ENCODE measurements at places on chromosomes 6 and 20. TPM values are rescaled to one million over a fixed set of nuclear protein-coding genes. Genes with fewer than 3 reads are reported as not detected.

DNA sequence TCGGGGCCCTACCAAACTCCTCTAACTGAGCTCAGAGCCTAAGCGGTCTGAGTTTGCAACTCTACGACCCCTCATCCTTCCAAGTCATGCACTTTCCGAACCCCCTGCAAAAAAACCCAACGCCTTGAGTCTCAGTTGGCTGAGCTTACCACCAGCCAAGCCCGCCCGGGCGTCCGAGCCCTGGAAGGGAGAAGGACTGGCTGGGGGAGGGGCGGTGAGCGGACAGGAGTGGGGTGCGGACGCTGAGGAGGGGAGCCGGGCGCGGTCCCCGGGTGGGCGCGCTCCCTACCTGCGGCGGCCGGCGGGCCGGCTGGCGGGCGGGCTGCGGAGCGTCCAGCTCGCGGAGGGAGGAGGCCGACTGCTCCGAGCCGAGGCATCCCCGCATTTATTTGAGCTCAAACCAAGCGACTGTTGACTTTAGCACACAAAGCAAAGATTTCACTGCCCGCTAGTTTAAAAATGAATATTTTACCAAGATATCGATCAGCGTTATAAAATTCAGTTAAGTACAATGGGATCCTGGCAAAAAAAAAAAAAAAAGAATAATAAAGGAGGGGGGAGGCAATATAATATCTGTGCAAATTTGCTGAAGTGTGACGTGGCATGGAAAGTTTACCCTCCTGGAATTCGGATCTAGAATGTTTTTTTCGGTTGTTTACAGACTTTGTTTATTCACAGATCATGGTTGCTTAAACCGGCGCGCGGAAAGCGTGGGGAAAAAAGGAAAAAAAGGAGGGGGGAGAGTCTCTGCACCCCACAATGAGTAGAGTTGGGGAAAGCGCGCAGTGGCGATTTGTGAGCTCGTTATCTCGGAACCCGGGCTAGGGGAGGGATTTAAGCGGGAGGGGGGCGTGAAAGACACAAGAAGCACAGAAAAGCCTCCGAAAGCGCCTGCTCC, 5.9 kb downstream of the FOXA2 start:
- DNase-seq = no peak

GRCh38 chr20:36092398-36093024, 62.0 kb upstream of the EPB41L1 start:
- no peak for DNase-seq

DNA sequence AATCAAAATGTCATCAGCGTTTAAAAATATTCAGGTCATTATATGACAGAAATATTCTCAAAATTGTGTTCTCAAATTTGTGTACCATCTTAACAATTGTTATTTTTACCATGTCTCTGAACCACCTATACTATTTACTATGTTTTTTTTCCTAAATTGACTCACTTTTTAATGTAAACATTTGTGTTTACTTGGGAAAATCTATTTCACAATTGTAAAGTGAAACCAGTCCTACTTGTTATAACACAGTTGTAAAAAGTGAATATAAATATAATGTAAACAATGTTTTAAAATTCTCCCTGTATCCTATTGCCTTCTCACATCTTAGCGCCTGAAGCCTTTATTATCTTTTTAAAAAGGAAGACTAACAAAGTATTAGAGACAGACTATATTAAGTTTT, 83.5 kb downstream of the ADGRG6 start:
- no peak for DNase-seq

DNA sequence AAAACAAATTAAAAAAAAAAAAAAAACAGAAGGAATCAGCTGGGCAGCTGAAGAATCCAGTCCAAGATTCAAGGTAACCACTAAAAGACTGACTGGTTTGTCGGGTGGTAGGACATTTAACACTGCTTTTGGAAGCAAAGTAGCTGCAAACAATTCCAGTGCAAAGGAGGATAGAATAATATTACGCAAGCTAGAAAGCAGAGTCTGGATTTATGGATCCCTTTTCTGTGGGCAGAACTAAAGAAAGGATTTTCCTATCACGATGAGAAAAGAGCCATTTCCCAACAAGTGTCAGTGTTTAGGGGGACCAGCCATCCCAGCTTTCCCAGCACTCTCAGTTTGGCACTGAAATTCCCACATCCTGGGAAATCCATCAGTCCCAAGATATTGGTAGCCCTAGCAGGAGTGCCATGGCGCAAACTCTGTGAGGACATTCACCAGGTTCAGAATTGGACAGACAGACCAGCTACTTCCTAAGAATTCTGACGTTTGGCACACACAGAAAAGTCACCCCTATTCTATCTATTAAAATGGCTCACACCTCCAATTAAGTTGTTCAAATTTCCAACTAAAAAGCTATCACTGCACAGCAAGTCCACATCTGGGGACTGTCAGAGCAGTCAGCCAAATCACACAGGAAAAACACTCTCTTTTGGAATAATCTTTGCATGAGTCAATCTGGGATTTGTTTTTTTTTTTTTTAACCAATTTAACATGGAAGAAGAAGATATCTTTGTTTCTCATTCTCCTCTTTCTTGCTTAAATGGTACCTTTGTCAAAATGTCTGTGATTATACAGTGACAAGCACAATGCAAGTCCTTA, 356.8 kb upstream of the ARID1B start:
- DNase-seq = no peak

DNA sequence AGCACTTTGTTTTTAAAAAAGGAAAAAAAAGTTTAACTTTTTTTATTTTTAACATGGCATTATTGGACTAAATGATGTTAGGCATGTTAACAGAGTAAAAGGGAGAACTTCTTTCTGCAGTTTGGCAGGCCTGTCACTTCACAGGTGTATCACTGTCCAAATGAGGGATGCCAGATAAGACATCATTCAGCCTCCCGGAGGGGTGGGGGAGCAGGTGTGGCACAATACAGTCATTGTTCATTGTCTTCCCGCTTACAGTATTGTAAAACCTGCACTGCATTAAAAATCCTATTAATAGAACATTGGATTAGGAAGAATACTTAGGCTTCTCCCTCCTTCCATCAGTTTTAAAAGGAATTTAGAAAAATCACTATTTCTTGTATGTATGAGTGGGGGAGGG, 80.7 kb downstream of the CARMIL1 start:
- DNase-seq = no peak

GRCh38 chr6:42819803-42820511, 38.1 kb downstream of the BICRAL start:
- DNase-seq = no peak

GRCh38 chr20:1840817-1841553, 54.2 kb upstream of the SIRPA start:
- DNase-seq = no peak

DNA sequence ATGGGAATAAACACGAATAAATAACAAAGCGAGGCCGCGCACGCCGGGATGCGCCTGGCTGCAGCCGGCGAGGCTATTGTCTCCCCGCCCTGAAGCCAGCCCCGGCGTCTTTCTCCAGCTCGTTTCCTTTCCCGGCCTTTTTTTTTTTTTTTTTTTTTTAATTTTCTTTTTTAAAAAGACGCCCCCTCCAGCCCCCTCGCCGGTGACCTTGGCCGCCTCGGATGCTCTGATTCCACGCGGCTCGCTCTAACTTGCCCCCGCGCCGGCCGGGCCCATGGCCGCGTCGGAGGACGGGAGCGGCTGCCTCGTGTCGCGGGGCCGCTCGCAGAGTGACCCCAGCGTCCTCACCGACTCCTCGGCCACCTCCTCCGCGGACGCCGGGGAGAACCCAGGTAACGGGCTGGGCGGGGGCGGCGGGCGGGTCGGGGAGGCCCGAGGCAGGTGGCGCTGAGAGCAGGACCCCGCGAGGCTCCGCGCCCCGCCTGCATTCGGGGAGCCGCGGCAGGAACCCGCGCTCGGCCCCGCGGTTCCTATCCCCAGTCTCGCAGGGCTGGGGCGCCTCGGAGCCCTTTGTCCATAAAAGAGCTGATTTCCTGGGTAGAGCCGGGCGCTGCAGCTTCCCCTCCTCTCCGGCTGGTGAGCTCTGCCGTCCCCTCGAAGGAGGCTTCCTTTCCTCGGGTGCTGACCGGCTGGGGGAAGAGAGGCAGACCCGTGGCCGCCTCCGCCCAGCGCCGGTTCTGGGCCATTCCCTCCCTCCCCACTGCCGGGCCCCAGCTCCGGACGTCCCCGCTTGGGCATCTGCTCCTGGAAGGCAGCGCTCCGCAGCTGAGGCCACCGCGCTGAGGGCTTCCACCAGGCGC, 631 bp downstream of the PHACTR3 start:
- DNase-seq = peak; percentile 57

DNA sequence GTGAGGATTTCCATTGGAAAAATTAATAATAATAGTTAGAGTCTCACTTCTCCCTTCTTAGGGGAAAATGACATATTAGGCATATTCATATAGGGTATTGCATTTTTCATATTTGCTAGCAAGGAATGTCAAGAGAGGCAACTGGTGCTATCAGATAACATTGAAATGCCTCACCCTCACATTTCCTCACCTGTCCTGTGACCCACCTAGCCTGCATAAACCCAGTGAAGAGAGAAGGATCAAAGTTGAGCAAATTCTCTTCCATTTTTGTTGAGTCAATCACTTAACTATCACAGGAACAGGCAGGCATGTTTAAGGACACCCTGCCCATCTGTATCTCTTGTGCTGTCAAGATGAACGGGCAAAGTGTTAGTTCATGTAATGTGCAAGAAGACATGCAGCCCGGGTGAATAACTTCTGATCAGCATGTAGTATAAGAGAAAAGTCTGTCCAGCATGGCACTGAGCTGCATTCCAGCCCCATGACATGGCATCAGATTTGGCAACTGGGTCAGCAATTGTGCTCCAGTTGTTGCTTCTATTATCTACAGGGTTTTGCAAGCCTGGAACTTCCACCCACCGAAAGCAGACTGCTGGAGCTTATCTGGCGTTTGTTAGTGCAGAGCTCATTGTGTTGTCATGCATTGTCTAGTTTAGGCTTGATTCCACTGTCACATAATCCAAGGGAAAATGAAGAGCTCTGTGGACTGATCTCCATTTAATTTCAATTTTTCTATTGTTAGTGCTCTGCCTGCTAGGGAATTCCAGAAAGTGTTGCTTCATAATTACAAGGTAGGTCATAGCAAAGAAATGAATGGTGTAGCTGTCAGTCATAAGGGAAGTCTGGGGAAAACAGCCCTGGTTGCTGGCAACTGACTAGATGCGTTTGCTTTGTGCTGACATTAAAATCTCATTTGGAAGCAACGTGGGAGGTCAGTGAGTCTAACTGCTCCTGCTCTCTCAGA, 138.4 kb upstream of the TNFAIP3 start:
- DNase-seq = no peak

GRCh38 chr6:22467645-22468044, 101.7 kb upstream of the HDGFL1 start:
- DNase-seq = no peak

- DNase-seq = no peak
Measured at GRCh38 chr6:20169119-20169557, 43.1 kb downstream of the MBOAT1 start.

GRCh38 chr6:92339936-92340640, 1079.3 kb downstream of the EPHA7 start:
- no peak for DNase-seq

DNA sequence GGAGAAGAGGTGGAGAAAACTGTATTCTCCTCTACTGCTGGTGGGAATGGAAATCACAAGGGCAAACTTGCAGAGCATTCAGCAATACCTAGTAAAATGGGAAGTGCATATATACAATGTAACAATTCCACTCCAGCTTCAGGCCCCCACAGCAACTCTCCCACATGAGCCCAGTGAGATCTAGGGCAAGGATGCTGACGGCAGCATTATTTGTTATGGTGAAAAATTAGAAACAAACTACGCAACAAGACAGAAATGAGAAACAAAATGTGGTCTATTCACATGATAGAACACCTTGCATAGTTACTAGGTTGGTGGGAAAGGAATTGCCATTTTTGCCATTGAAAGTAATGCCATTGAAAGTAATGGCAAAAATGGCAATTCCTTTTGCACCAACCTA, 98.9 kb upstream of the SRSF6 start:
- no peak for DNase-seq

DNA sequence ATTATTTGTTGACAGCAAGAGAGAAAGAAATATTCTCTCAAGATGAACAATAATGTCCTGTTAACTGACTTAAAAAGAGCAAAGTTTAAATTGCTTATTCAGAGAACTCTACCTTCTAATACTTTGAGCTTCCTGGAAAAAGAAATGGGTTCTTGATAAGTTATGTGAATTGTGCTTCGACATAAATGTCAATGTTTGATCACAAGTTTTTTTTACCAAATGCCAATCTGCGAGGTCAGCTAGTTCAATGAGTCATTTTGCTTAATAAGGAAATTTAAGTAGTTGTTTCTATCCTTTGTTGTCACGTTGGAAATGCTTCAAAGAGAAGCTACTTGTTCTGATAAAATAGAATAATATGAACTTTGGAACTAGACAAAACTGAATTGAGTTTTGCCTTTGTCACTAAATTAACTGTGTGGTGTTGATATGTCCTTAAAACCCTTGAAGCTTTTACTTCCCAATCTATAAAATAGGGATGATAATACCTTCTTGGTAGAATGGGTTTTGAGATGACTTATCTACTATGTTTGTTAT, 642.1 kb upstream of the FLRT3 start:
- DNase-seq = no peak

DNA sequence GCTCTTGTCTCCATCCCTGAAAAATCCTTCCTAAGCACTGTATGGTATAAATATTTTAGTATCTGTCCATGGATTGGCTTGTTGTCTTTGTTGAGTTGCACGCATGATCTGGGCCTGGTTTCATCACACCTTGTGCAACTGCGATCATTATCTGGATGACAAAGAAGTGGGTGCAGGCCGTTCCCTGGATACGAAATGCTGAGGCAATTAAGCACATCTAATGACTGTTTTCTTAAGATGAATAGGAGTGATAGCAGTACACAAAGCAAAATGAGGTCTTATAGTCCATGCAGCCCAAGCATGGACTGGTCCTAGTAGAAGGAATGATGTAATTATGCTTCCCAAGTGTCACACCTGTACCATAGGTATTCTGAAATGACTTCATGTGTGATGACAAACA, 47.8 kb downstream of the SLC35D3 start:
- no peak for DNase-seq

The TMEM244 gene
- total RNA-seq = not detected

The CST2 gene
- total RNA-seq = not detected

The SAMD5 gene
- 3.0 TPM for total RNA-seq

Measured in cardiac septum (tissue), 1 donor.